Activated CD4-positive, alpha-beta memory T cell treated with anti-CD3 and anti-CD28 coated beads, Interleukin-2, amount 10 ng/mL, durations not matched to agents 7 days and 5 days (primary cell): ENCODE measurements at places on chromosomes 6 and 20. TPM values are rescaled to one million over a fixed set of nuclear protein-coding genes. Genes with fewer than 3 reads are reported as not detected.

SRC gene
- 2.7 TPM for total RNA-seq

NRSN1 gene
- not detected for total RNA-seq

SLA2 gene
- total RNA-seq, result 78.6 TPM

HDGFL1 gene
- not detected for total RNA-seq

DNA sequence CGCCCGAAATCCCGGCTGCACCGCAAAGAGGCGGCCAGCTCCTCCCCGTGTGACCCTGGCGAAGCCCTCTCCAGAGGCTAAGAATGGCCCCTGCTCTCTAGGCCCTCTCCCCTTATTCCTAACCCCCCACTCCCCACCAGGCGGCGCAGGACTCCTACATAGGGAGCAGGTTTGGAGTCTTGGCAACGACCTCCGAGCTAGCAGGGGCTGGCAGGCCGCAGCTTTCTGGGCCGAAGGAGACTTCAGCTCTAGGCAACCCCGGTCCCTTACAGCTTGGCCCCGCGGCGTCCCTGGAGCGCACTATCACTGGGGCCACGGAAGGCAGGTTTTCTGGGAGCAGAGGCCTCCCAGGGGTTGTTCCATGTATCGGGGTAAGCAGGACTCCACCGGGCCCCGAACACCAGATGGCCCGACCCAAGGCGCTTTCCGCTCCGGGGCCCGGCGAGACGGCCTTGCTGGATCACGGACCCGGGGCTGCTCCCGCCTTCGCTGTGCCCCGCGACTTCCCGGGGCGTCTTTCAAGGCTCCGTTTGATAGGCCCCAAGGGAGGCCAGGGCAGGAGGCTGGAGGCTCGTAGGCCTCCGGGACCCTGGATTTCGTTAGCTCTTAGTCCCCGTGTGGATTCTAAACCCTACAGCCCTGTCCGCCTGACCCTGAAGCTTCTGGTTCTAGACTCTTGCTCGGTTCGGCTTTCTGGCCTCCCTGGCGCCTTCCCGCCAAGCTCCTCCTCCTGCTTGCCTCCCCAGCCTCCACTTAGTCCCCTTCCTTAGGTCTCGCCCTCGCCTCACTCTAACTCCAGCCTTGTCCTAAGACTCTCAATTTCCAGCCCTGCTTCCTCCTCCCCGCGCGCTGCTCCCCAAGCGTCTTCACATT, 1.9 kb downstream of the SLC32A1 start:
- DNase-seq, result peak; percentile 61
- H3K27ac ChIP-seq, result no peak overlapping the region
- H3K36me3 ChIP-seq, result peaks cover 32% of the 10 kb centered on the region
- peak overlapping the region; percentile 34 for H3K4me3 ChIP-seq
- H3K4me1 ChIP-seq, result peaks cover 57% of the 10 kb centered on the region
- peaks cover 91% of the 10 kb centered on the region for H3K27me3 ChIP-seq

DNA sequence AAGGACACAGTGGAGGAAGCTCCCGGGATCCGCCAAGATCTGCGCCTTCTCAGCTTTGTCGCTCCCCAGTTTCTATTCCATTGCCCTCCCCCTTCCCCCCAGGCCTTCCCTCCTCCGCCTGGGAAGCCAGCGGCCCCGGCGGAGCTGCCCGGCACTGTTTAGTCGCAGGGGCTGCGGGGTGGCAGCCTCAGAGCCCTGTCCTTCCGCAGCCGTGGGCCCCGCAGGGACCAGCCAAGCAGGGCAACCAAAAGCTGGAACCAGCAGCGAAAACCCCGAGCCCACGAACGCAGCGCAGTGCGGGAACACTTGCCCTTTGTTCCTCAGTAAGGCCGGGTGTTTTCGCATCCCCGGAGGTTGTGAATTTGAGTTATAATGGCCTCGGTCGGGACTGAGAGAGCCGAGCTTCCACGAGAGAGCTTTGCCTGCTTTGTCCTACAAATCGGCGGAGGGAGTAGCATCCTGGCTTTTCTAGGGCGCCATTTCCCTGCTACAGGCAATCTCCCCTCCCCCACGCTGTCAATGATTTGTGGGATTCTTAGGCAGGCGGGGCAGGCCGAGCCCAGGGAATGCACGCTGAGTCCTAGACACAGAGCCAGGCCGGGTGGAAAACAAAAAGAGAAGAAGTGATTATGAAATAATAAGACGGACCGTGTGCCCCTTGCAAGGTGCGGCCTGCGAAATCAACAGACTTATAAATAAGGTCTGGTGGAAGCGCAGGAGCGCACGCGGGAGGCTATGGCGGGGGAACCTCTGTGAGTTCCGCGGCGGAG, 4.0 kb upstream of the TUBB2B start:
- no peak for DNase-seq
- H3K36me3 ChIP-seq, result no peaks in the 10 kb centered on the region
- H3K27ac ChIP-seq, result no peak overlapping the region
- H3K27me3 ChIP-seq, result peaks cover 86% of the 10 kb centered on the region
- peaks cover 43% of the 10 kb centered on the region for H3K4me1 ChIP-seq
- H3K4me3 ChIP-seq, result no peak overlapping the region

DNA sequence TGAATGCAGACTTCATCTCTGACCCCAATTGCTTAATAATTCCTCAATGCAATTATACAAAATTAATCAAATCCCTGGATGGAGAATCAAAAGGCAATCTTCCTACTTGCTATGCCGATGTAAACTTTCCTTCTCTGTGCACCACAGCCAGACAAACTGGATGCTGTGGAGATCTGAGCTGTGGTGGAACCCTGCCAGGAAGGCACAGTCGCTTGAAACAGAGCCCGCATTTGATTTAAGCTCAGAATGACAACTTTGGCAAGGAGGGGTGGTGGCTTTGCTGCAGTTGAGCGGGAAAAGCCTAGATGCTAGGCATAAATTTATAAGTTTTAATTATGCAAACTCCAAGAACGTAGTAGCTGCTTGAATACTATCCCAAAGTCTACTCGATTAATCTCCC, 190.8 kb downstream of the MTFR2 start:
- no peak overlapping the region for H3K27ac ChIP-seq
- DNase-seq, result no peak
- no peaks in the 10 kb centered on the region for H3K36me3 ChIP-seq
- H3K4me3 ChIP-seq, result no peak overlapping the region
- no peaks in the 10 kb centered on the region for H3K4me1 ChIP-seq

DNA sequence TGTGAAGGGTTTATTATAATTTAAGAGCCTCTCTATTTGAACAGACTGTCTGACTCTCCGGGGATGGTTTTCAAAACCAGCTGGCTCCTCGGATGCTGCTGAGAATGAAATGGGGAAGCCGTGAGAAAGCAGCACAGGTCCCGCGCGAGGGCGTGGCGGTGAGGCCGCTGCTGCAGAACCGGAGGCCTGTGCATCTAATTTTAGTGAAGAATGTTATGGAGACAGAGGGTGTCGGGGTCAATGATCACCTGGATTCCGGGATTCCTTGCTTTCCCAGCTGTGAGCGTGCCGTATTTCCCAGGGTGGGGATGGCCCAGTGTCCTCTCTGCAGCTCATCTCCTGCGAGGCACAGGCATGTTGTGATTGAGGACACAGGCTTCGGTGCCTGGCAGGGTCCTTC, 348.0 kb downstream of the CDH4 start:
- DNase-seq, result no peak
- no peaks in the 10 kb centered on the region for H3K36me3 ChIP-seq
- H3K27me3 ChIP-seq, result no peaks in the 10 kb centered on the region
- no peak overlapping the region for H3K27ac ChIP-seq
- H3K4me3 ChIP-seq, result no peak overlapping the region

- H3K27ac ChIP-seq, result no peak overlapping the region
- no peaks in the 10 kb centered on the region for H3K36me3 ChIP-seq
- H3K4me3 ChIP-seq, result no peak overlapping the region
- H3K27me3 ChIP-seq, result no peaks in the 10 kb centered on the region
Observed at GRCh38 chr20:54335299-54335698, 127.4 kb downstream of the PFDN4 start.

DNA sequence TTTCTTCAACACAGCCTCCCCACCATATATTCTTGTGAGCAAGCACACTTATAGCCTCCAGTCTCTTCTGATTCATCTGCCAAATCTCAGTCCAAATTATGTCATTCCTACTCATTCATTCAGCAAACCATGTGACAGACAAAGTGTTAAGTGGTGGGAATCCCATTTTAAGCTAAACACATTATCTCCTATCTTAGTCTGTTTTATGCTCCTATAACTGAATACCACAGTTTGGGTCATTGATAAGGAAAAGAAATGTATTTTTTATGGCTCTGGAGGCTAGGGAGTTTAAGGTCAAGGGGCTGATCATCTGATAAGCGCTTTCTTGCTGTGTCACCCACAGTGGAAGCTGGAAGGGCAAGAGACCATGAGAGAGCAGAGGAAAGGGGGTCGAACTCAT, 23.9 kb upstream of the SMIM13 start:
- H3K27me3 ChIP-seq, result peaks cover 3% of the 10 kb centered on the region
- no peaks in the 10 kb centered on the region for H3K36me3 ChIP-seq
- H3K27ac ChIP-seq, result no peak overlapping the region
- H3K4me1 ChIP-seq, result no peaks in the 10 kb centered on the region
- DNase-seq, result no peak

DNA sequence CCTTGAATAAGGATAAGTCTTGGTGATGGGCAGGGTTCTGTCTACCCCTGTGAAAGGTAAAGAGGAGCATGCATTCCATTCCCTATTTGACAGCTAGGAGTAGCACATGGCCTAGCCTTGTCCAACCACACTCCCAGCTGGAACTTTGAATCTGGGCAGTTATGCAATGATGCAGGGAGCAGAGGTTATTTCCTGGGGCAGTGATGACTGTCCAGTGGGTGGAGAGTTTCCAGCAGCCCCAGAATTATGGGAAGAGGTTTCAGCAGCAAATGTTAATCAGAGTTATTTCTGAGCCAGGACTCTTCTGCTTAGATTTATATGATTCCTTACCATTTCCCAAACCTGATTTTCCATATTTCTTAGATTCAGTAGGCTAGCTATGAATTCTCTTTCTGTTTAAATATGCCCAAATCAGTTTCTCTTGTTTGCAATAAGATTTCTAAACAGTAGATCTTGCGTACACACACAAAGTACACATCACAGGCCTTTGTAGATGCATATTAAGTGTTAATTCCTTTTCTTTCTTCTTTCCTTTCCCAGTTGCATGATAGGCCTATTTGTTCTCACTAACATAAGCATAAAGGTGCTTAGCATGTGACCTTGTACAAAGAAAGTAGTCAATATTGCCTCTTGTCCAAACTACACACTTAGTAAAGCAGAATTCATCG, 17.3 kb upstream of the TXLNB start:
- peaks cover 5% of the 10 kb centered on the region for H3K27me3 ChIP-seq
- H3K27ac ChIP-seq, result no peak overlapping the region
- no peak overlapping the region for H3K4me3 ChIP-seq
- DNase-seq, result no peak
- H3K4me1 ChIP-seq, result peaks cover 6% of the 10 kb centered on the region

DNA sequence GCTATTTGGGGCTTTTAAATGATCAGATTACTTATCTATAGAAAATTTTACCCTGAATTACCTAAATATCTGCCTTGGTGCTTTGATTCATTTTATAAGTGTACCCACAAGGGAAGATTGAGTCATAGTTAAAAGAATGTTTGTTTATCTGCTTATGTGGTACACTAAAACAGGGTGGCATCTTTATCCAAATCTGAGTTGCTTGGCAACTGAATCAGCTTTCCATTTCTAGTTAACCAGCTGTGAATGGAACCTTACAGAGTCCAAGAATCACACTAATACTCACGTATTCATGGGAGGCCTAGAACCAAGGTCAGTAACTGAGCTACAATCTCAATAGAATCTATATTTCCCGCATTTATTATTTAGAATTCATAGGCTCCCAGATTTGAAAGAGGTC, 44.0 kb upstream of the CAP2 start:
- H3K27me3 ChIP-seq, result no peaks in the 10 kb centered on the region
- H3K4me3 ChIP-seq, result no peak overlapping the region
- no peaks in the 10 kb centered on the region for H3K36me3 ChIP-seq

- peak; percentile 58 for DNase-seq
- peaks cover 44% of the 10 kb centered on the region for H3K4me1 ChIP-seq
- peak overlapping the region; percentile 75 for H3K4me3 ChIP-seq
- H3K27ac ChIP-seq, result peak overlapping the region; percentile 94
- no peaks in the 10 kb centered on the region for H3K27me3 ChIP-seq
Observed at GRCh38 chr6:117547688-117548621, 54.4 kb downstream of the GOPC start.

- no peaks in the 10 kb centered on the region for H3K4me1 ChIP-seq
- no peak overlapping the region for H3K27ac ChIP-seq
- no peak for DNase-seq
- no peak overlapping the region for H3K4me3 ChIP-seq
- H3K36me3 ChIP-seq, result no peaks in the 10 kb centered on the region
Observed at GRCh38 chr20:7935027-7935551, 5.2 kb downstream of the HAO1 start.

DNA sequence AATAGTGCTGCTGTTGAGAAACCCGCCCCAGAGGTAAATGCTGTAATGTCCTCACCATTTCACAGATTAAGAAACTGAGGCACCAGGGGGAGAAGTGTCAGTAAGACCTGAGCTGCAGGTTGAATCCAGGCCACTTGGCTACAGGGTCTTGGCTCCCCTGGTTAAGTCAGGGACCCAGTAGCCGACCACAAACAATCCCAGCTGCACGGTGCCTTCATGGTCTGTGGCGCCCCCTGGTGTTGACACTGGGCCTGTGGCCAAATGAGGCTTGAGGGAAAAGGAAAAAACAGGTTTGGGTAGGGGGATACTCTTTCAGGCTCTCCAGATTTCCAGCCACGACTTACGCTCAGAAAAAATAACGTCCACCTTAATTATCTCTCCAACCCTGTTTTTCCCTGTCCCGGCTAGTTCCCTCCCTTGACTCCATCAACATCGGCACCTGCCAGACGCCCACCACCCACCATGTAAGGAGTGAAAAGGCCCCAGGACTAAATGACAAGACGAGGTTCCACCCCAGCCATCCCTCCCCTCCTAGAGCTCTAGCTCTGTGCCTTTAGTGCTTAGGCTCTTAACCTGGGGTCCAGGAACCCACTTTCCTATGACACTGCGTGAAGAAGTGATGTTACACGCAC, 47.7 kb upstream of the POLR1H start:
- peaks cover 3% of the 10 kb centered on the region for H3K36me3 ChIP-seq
- no peak overlapping the region for H3K27ac ChIP-seq
- H3K4me1 ChIP-seq, result no peaks in the 10 kb centered on the region
- peaks cover 2% of the 10 kb centered on the region for H3K27me3 ChIP-seq

GRCh38 chr6:133888929-133889556, at the start of gene TCF21:
TCF21 (plus strand) TSS chr6:133889113; CDS start chr6:133889398, 285 bp downstream.
- no peak within 1 kb of the TSS for H3K4me3 ChIP-seq
- H3K4me1 ChIP-seq, result peaks cover 28% of the 10 kb centered on the region
- no peaks in the 10 kb centered on the region for H3K36me3 ChIP-seq
- no peak within 1 kb of the TSS for H3K27ac ChIP-seq
- DNase-seq, result no peak
- H3K27me3 ChIP-seq, result peaks cover 79% of the 10 kb centered on the region

- H3K27ac ChIP-seq, result no peak overlapping the region
- no peaks in the 10 kb centered on the region for H3K27me3 ChIP-seq
- DNase-seq, result no peak
- no peaks in the 10 kb centered on the region for H3K4me1 ChIP-seq
- H3K36me3 ChIP-seq, result peaks cover under 1% of the 10 kb centered on the region
- no peak overlapping the region for H3K4me3 ChIP-seq
Observed at GRCh38 chr6:31479933-31480535, 17.9 kb upstream of the MICB start.
